Osteocyte (in vitro differentiated cells): ENCODE measurements at places on chromosomes 7 and 10. TPM values are rescaled to one million over a fixed set of nuclear protein-coding genes. Genes with fewer than 3 reads are reported as not detected.

DNA sequence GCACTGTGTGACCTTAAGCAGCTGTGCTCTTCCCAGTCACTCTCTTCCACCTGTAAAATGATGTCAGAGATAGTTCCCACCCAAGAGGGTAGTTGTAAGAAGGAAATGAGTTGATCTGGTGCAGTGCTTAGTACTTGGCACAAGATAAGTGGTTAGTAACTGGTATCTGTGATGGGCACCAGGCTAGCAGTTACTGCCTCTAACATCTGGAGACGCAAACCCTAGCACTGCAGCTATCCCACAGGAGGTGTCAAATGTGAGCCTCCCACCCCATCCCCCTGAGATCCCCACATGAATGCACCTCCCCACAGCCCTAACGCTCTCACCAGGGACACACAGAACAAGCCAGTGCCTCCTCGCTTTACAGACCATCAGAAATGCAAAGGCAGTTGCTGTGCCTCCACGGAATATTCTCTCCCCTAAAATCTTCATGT is 72.0 kb downstream of the KCNMA1 start:
- DNase-seq: no peak

The LRGUK gene
- total RNA-seq: 0.13 and 0.30 TPM in 2 replicates

The TAS2R41 gene
- not detected in 2 replicates for total RNA-seq

DNA sequence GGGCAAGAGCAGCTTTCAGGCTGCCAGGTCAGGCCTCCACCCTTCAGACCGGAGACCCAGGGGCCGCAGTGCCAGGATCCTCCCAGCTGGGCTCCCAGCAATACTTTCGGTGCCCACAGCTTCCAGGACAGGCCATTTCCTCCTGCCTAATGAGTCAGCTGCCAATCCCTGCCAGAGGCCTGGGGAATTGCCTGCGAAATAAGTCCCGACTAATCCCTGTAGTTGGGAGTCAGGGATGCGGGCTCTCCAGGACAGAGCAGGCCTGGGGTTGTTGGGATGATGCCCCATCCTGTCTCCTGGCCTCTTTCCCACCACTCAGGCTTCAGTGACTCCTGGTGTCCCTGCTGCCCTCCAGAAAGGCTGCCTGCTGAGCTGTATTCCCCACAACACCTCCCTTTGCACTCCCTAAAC is 143.5 kb upstream of the UNC5B start:
- DNase-seq: no peak

GRCh38 chr10:52688899-52689298 is 83.7 kb downstream of the MBL2 start:
- no peak for DNase-seq
